ENCODE measurements at places on chromosomes 3 and 15.
A peak's percentile ranks its signal among the peaks of the same experiment; 100 is the strongest.

GRCh38 chr15:65088643-65089021 is 12.1 kb downstream of the KBTBD13 start:
- DNase-seq, result no peak

- no peak for DNase-seq
Measured at GRCh38 chr3:143208976-143209714, 89.6 kb downstream of the CHST2 start.

DNA sequence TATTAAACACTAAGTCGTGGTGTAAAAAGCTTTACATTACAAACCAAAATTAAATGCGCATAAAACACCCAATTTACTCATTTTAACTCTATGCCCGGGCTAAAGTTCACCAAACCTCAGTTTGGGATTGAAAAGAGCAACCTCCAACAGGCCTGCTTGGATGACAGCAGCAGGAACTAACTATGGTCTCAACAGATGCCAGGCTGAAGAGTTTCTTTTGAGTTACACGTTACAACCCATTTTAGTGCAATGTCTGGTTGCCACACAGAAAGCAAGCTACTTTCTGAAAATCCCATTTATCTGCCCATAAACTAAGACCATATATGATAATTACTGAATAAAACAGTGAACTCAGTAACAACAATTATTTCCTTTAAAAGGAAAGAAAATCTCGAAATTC is 2.2 kb downstream of the SATB1 start:
- DNase-seq, result no peak

- no peak for DNase-seq
Measured at GRCh38 chr3:113985541-113985940, 37.7 kb downstream of the ZDHHC23 start.

DNA sequence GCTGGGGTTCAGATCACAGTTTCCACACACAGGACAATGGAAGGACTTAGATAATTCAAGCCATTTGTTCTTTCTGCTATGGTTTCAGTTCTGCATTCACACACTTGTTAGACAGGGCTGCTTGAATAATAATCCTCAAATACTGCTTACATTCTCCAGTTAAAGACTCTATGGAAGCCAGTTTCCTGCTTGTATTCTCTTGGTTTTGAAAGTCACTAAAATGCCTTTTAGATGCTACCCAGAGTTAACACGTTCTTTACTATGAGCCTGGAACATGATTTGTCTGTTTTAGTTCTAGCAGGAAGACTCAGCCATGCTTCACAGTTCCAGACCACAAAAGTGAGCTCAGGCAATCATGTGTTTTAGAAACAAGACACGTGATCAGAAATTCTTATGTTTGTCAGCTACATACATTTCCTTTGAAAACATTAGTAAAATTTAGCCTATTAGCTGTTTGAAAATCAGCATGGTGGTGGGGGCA is 152.4 kb downstream of the LEKR1 start:
- no peak for DNase-seq

DNA sequence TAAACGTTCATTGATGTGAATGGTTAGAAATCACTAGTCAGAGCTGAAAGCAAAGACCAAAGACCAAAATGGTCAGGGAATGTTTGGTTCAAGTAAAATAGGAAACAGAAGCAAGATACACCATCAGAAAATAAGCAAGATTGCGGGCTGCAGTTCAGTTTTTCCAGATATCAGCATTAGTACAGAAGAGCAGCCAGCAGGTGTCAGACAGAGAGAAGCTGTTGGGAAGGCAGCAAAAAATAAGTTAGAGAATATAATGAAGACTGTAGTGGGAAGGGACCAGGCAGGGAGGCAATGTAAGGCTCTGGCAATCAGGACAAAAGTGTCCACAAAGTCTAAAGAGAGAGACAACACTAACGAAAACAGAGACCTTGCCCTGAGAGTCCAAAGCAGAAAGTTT is 639.4 kb upstream of the NAALADL2 start:
- no peak for DNase-seq

- no peak for DNase-seq
Measured at GRCh38 chr3:34957677-34958076, 681.6 kb upstream of the ARPP21 start.

DNA sequence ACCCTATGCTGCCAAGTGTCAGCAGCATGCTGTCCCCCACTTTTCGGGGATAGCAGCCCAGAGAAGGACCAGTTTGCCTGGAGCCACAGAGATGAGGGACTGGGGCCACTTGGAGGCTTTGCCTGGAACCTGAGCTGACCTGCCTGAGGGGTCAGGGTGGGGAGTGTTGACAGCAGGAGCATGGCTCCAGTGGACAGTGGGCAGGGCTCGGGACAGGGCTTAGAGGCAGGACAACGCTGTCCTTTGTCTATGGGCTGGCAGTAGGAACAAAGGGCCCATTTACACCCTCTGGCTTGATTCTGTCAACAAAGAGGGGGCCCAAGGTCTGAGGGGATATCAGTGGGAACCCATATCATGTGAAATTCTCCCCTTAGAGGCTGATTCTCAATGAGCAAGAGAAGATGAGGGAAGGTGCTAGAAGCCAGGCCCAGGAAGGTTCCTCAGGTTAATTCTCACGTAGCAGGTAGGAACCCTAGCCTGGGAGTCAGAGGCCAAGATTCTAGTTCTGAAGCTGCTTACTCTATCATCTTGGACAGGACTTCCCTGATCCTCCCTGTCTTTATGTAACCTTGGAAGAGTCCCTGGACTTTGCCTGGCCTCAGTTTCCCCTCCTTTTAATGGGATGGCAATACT is 29.7 kb upstream of the HHATL start:
- DNase-seq, result peak; percentile 14

- DNase-seq, result no peak
Measured at GRCh38 chr3:138902171-138902570, 44.8 kb downstream of the FOXL2 start.

- no peak for DNase-seq
Measured at GRCh38 chr3:54198556-54198955, 76.2 kb downstream of the CACNA2D3 start.

GRCh38 chr3:101813817-101814440 is 34.9 kb downstream of the NXPE3 start:
- DNase-seq, result no peak

DNA sequence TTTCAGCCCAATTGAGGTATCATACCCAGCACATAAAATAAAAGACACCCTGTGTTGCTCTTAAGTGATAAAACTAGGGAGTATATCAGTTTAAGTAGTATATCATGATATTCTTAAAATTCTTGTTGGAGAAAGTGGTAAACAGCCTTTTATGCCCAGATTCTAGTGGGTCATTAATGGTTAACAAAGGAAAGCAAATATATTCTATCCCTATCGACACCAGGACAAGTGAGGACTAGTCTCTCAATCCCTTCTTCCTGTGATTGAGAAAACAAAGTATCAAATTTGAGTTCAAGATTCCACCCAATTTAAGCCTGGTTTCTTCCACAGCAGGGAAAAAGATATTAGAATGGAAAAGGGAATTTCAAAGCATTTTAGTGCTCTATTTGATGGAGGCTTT is 142.4 kb upstream of the IL12A start:
- no peak for DNase-seq

DNA sequence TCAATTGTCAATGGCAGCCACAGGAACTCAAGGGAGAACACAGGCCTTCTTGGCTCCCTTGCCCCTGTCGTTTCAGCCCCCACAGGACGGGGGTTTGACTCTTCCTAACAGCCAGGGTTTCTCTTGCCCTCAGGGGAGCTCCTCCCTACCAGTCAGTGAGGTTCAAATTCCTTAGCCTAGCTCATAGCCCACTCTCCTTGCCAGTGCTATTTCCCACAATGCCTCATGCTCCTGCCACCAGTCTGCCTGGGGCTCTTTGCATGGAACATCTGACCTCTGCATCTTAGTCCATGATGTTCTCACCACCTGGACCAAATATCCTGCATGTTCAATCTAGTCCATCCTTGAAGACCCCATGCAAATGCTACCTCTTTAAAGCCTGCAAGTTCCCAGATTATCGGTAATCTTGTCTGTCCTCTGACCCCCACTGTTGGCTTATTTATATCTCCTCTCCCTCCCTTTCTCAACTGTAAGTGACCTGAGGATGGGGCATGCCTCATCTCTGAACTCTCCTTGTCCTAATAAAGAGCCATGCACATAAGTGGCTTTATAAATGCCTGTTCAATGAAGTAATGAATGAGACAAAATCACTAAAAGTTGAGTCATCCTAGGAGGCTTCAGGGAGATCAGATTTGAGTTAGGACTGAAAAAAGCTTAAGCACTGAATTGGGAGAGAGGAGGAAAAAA is 78.0 kb downstream of the MYO1E start:
- DNase-seq, result no peak

DNA sequence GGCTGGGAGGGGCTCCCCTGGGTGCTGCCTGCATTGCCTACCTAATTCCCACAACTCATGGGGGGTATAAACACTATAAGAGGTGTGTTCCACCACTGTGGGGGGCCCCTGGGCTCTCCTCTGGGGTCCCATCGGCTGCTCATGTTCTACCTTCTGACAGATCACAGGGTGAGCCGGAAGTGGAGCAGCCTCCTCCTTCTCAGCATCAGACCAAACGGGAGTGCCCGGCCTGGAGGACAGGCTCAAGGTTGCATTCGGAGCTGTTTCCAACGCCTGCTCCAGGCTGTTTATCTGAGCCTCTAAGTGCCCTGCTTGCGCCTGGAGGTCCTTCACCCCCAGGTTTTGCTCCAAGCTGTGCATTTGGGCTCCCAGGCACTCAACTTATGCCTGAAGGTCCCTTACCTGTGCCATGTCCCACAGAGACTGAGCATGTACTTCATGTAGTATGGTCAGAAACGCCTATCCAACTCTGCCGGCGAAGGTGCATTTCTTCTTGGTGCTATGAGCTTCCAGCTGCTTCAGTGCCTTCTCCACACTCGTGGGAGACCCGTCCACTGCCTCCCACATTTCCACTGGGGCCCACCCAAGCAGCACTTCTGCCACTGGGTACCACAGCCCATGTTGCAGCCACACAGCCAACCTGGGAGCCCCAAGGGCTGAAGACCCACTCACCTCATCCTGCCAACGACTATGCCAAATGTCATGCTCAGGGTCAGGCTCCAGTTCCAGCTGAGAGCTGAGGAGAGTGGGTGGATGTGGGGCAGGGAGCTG is 232.1 kb downstream of the IGSF11 start:
- DNase-seq, result no peak

GRCh38 chr3:16060358-16060852 is 114.1 kb upstream of the GALNT15 start:
- no peak for DNase-seq

GRCh38 chr3:182045736-182046135 is 334.0 kb downstream of the SOX2 start:
- DNase-seq, result no peak

- DNase-seq, result no peak
Measured at GRCh38 chr3:172315401-172316091, 132.7 kb downstream of the GHSR start.

DNA sequence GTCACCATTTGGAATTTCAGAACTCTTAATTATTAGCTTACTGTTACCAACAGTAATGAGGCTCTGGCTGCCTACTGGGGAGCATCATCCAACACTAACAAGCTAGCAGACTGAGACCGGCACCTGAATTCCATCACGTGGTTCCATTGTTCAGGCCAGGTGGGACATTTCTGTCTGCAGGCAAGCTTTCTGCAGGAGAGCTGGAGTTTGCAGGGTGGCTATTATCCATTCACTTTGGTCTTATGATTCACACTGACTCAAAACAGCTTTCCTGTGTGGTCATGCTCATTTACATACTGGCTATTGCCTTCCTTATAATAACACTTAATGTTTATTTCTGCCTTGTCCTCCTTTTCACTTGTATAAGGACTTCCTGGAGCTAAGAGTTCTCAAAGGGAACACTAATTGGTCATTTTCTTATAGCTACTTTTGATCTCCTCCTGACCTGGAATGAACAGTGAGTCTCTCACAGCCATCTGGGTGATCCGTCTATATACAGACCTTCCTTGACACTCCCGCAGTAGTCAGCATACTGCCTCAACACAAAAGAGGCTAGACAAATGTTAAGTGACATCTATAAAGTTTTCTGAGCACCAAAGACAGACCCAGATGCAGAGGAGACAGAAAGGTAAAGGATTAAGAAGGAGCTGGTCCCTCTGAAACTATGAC is 695.4 kb downstream of the FHIT start:
- DNase-seq, result no peak

DNA sequence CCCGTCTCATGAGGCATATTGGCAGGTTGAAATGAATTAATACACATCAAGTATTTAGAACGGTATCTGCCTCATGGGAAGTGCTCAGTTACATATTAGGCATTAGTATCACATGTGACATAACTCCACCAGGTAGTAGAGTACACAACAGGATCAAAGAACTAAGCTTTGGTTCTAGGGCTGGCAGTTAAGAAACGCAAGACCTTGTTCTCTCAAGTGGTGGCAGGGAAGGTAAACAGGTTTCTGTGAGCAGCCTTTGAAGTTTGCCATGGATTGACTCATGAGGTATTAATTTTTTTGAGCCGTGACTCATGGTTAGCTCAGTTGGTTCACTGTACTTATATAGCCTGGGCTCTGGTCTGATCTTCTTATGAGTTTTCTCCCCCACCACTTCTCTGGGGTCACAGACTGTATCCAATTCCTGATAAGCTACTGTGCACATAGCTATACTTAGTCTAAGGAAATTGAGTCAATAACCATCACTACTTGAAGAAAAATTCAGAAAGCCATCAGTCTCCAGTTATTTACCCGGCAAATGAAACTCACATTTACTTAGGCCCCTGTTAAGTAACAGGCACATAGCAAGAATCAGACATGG is 155.6 kb upstream of the STT3B start:
- DNase-seq, result no peak

GRCh38 chr3:52710512-52710911 is 4.6 kb downstream of the SPCS1 start:
- DNase-seq, result no peak

DNA sequence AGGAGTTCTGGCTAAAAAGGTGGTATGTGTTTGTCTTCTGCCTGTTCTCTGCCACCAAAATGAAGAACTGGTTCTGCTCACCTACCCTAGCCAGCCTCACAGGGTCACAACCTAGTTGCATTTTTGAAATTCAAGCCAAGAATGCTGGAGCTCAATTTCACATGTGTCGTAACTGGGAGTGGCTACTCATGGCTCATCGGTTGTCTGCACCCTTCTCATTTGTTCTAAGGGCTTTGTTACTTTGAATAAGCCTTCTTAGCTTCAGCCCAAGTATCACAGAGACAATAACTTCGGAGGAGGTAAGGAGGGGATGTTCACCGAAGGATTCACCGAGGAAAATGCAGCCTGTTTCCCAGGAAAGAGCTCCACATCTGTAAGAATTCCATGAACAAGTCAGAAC is 134.3 kb upstream of the RARB start:
- no peak for DNase-seq

GRCh38 chr3:21962456-21962855 is 211.4 kb upstream of the ZNF385D start:
- no peak for DNase-seq

GRCh38 chr3:196168808-196169391 is 42.3 kb downstream of the ZDHHC19 start:
- no peak for DNase-seq

DNA sequence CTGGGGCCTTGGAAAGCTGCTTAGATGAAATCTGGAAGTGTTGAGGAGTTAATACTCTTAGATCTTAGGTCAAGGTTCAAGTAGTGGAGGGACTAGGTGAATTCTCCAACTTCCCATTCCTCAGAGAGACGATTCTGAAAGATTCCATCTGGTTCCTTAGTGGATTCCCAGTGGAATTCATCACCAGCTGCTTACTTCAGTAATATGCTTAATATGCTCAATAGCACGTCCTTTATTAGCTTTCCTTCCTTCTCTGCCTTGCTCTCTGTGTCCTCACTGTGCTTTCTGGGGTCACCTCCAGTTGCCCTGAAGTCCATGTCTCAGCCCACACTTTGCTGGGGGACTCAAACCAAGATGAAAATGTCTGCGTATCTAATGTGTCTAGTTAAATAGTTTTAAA is 31.0 kb downstream of the CEP63 start:
- no peak for DNase-seq

- no peak for DNase-seq
Measured at GRCh38 chr15:70618929-70619328, 144.4 kb downstream of the UACA start.
